ENCODE measurements at places on chromosomes 4 and X. TPM values are rescaled to one million over a fixed set of nuclear protein-coding genes. Genes with fewer than 3 reads are reported as not detected.
A peak's percentile ranks its signal among the peaks of the same experiment; 100 is the strongest.

GRCh38 chrX:103101299-103102042 is 8.5 kb upstream of the NXF3 start:
- no peak for DNase-seq
- H3K4me1 ChIP-seq: no peaks in the 10 kb centered on the region
- H3K27me3 ChIP-seq: no peaks in the 10 kb centered on the region
- H3K36me3 ChIP-seq: no peaks in the 10 kb centered on the region
- H3K4me3 ChIP-seq: no peak overlapping the region

Gene HDX
- total RNA-seq: 8.9 TPM

- H3K4me1 ChIP-seq: no peaks in the 10 kb centered on the region
- no peak overlapping the region for H3K27ac ChIP-seq
- DNase-seq: peak; percentile 42
- no peaks in the 10 kb centered on the region for H3K36me3 ChIP-seq
Observed at GRCh38 chr4:61312526-61312925, 112.4 kb downstream of the ADGRL3 start.

- no peaks in the 10 kb centered on the region for H3K4me1 ChIP-seq
- no peaks in the 10 kb centered on the region for H3K36me3 ChIP-seq
- no peak for DNase-seq
- H3K27ac ChIP-seq: no peak overlapping the region
- H3K27me3 ChIP-seq: no peaks in the 10 kb centered on the region
Observed at GRCh38 chr4:130646886-130647285, 1550.9 kb downstream of the C4orf33 start.

Gene TREX2
- 0.36 TPM for total RNA-seq

- H3K4me1 ChIP-seq: no peaks in the 10 kb centered on the region
- no peak overlapping the region for H3K27ac ChIP-seq
- no peak for DNase-seq
- H3K4me3 ChIP-seq: no peak overlapping the region
Observed at GRCh38 chr4:35151816-35152572, 1092.3 kb downstream of the ARAP2 start.

- no peak overlapping the region for H3K4me3 ChIP-seq
- no peaks in the 10 kb centered on the region for H3K27me3 ChIP-seq
- no peaks in the 10 kb centered on the region for H3K36me3 ChIP-seq
- no peak for DNase-seq
Observed at GRCh38 chr4:100508691-100509090, 9.1 kb downstream of the EMCN start.

Gene LRBA
- total RNA-seq: 25.3 TPM

DNA sequence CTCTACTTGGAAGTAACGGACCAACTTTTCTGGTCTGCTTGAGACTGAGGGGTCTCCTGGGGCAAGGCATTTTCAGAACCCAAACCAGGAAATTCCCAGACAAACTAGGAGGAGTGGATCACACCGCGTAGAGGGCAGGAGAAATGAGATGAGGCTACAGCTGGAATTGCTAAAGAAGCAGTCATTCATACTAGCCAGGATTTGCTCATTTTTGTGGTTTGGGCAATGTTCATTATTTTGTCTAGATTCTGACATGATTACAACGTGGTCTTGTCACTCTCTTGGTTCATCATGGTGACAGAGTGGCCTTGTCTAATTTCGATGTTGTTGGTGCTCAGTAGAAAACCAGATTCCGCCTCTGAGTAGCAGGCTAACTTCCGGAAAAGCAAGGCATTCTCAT is 63.2 kb downstream of the BANK1 start:
- no peak overlapping the region for H3K4me3 ChIP-seq
- peak; percentile 65 for DNase-seq
- peak overlapping the region; percentile 75 for H3K27ac ChIP-seq
- H3K36me3 ChIP-seq: no peaks in the 10 kb centered on the region
- no peaks in the 10 kb centered on the region for H3K27me3 ChIP-seq
- H3K4me1 ChIP-seq: peaks cover 12% of the 10 kb centered on the region

DNA sequence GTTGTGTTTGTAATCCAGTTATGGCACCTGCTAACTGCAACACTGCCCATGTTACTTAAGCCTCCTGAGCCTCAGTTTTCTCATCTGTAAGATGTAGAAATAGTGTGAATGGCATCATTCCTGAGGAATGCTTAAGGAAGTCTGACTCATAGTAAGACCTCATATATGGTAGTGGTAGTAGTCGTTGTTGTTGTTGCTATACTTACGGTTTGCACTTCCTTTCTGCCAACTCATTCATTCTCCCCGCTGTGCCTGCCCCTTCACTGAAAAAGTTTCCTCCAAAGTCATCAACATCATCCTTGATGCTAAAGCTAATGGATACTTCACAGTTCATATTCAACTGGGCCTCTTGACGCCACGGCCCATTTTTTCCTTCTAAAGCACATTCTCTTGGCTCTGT is 54.2 kb upstream of the SPANXN3 start:
- no peaks in the 10 kb centered on the region for H3K27me3 ChIP-seq
- no peaks in the 10 kb centered on the region for H3K36me3 ChIP-seq
- DNase-seq: no peak
- H3K4me1 ChIP-seq: no peaks in the 10 kb centered on the region

DNA sequence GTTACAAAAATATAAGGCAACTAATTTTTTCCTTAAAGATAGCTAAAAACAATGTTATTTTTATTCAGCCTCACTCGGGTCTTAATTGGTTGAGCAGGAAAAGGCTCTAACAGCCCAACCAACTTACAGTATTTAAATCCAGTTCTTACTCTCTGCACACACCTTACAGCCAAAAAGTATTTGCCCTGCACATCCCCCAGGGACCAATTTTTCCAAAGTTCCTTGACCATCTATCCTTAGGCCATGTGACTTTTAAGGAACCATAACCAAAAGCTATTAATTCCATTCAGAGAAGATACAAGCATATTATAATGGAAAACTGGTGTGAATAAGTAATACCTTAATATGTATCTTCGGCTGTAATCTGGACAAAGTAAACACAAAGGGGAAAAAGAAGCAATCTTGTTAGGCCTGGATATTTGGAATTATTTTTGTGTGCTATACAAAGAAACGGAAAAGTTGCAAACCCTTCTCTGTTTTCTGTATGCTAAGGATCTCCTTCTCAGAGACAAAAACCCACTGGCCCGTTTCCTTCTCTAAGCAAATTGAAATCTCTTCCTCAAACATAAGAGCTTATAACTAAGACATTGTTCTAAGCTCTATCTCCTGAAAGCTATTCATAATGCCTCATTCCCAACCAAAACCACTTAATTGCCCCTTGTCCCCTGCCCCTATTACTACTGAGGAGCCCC is 1.0 kb upstream of the THAP9 start:
- peak overlapping the region; percentile 99 for H3K27ac ChIP-seq
- peaks cover 14% of the 10 kb centered on the region for H3K4me1 ChIP-seq
- DNase-seq: no peak
- H3K36me3 ChIP-seq: peaks cover 3% of the 10 kb centered on the region

GRCh38 chr4:1842993-1843448 is 12.9 kb downstream of the LETM1 start:
- no peak overlapping the region for H3K4me3 ChIP-seq
- H3K27ac ChIP-seq: peak overlapping the region; percentile 60
- DNase-seq: peak; percentile 90
- no peaks in the 10 kb centered on the region for H3K27me3 ChIP-seq
- H3K36me3 ChIP-seq: peaks cover 17% of the 10 kb centered on the region

GRCh38 chr4:140497405-140497746 is 717 bp downstream of the MGAT4D start:
- H3K4me1 ChIP-seq: peaks cover 6% of the 10 kb centered on the region
- DNase-seq: no peak
- H3K27me3 ChIP-seq: peaks cover 29% of the 10 kb centered on the region
- peak overlapping the region; percentile 34 for H3K4me3 ChIP-seq

Gene USP17L10
- not detected for total RNA-seq

DNA sequence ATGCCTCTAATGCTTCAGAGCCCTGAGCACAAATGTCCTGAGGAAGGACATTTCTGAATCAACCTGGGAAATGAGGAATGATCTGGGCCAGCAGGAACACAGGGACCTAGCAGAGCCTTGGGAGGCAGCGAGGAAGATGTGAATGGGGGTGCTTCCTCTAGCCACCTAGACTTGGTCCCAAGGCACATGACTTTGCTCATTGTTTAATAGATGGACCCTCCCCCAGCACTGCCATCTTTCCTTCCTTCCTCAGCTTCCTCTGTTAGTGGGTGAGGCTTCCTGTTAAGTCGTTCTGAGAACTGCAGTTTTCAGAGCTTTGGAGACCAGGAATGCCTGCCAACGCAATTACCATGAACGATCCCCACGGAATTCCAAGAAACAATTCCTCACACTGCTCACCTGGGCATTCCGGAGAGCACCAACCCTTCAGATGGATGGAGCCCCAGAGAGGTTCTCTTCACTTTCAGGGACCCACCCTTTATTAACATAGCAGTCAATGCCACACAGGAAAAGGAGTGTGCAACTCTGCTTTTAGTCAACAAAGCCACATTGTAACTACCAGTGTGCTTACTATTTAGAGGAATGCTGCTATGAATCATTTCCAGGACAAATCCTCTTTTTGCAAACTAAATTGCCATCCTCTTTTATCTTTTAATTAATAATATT is 48.5 kb upstream of the STIM2 start:
- H3K4me3 ChIP-seq: no peak overlapping the region
- no peak overlapping the region for H3K27ac ChIP-seq
- no peaks in the 10 kb centered on the region for H3K36me3 ChIP-seq
- H3K27me3 ChIP-seq: no peaks in the 10 kb centered on the region
- H3K4me1 ChIP-seq: no peaks in the 10 kb centered on the region

Gene AVPR2
- total RNA-seq: not detected

GRCh38 chr4:182063651-182064050 is 179.6 kb upstream of the TENM3 start:
- H3K27me3 ChIP-seq: no peaks in the 10 kb centered on the region
- peak overlapping the region; percentile 69 for H3K27ac ChIP-seq
- no peak overlapping the region for H3K4me3 ChIP-seq
- peaks cover 20% of the 10 kb centered on the region for H3K4me1 ChIP-seq
- peaks cover 5% of the 10 kb centered on the region for H3K36me3 ChIP-seq

Gene AFF2
- 8.9 TPM for total RNA-seq

Gene PRDM8
- total RNA-seq: 0.19 TPM

DNA sequence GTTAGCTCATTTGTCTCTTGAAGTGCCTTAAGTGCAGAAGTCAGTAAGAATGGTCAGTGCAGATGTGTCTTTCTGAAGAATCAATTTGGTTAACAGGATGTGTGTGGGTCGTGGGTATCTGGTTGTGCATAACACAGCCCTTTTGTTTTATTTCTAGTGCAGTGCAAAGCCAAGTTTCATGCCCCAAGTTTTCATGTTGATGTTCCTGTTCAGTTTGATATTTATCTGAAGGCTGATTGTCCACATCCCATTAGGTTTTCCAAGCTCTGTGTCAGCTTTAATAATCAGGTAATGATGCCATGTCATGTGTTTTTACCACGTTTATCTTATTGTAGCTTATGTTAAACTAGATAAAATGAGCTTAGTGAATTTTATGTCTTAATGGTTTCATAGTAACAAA is 27.4 kb downstream of the TRAPPC11 start:
- no peak overlapping the region for H3K27ac ChIP-seq
- H3K36me3 ChIP-seq: peaks cover 32% of the 10 kb centered on the region
- DNase-seq: no peak
- H3K27me3 ChIP-seq: no peaks in the 10 kb centered on the region
- no peak overlapping the region for H3K4me3 ChIP-seq

Data from astrocyte (in vitro differentiated cells and primary cell).